ENCODE measurements at places on chromosomes 7 and 10. TPM values are rescaled to one million over a fixed set of nuclear protein-coding genes. Genes with fewer than 3 reads are reported as not detected.

- no peak for DNase-seq
Observed at GRCh38 chr10:69632516-69633199, 2.6 kb downstream of the FAM241B start.

Gene ALOX5
- 3.9 TPM for polyA plus RNA-seq

DNA sequence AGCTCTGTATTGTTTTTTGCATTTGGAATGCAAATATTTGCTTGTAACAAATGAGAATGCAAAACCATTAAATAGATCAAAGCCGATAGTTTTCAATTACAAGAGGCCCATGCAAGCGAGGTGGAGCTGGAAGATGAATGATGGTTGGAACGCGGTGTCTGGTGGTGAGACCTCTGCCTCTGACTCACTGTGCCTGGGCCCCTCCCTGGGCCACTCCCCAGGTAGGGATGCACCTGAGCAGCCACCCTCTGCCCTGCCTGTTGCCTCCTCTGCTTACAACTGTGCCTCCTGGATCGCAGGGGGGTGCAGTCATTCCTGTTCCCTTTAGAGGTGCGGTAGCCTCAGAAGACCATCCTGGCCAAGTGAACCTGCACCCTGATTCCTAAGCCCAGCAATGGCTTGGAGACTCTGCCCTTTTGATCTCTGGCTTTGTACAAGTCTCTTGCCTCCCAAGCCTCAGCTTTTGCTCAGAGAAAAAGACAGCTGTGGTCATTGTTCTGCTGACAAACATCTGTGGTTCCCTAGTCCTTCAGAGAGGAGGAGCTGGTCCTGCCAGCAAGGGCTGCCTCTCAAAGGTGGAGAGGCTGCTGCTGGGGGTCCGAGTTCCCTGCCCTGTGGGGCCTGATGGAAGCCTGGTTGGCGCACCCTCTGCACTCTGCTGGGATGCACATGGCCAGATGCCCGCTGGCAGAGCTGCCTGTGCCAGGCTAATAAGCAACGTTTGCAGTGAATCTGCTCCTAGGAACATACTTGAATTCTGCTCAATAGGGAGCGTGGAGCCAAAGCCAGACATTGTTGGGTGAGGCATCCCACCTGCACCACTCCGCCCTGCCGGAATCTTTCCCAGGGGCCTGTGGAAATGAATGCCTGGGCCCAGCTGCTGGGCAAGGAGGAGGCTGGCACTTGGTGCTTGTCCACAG is 126.3 kb upstream of the TCERG1L start:
- no peak for DNase-seq

DNA sequence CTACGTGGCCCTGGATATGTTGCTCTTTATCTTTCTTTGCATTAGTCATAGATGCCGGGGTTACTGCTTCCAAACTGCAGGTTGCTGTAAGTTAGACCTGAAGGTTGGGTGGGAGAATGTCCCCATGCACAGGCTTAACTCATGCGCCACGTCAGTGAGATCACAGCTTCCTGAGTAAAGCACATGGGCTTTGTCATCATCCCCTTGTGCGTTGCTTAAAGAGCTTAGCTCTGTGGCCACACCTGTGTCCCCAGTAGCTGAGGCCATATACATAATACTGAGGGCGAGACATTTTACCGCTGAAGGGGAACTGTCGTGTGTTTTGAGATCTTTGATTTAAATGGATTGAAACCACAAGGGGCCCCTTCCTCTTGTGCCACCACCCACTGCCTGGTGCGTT is 45.8 kb upstream of the BTBD16 start:
- DNase-seq = no peak

Gene NRP1
- polyA plus RNA-seq = 141 TPM

- peak; percentile 79 for DNase-seq
Observed at GRCh38 chr7:85186521-85187241, at the start of gene SEMA3D. Gene SEMA3D (minus strand): TSS chr7:85187056. CDS start chr7:85121891, 65,165 bp downstream.

Gene PPP2R2D
- polyA plus RNA-seq = 43.8 TPM
